ENCODE measurements at places on chromosomes 4 and X. TPM values are rescaled to one million over a fixed set of nuclear protein-coding genes. Genes with fewer than 3 reads are reported as not detected.

- H3K36me3 ChIP-seq: no peaks in the 10 kb centered on the region
- no peak for DNase-seq
- H3K4me1 ChIP-seq: no peaks in the 10 kb centered on the region
- no peak overlapping the region for H3K4me3 ChIP-seq
Observed at GRCh38 chr4:26237916-26238315, 82.9 kb upstream of the RBPJ start.

GRCh38 chrX:113947548-113947947 lies 636.3 kb upstream of the HTR2C start:
- H3K4me1 ChIP-seq: no peaks in the 10 kb centered on the region
- H3K27me3 ChIP-seq: no peaks in the 10 kb centered on the region
- H3K27ac ChIP-seq: no peak overlapping the region
- H3K4me3 ChIP-seq: no peak overlapping the region
- DNase-seq: no peak

GRCh38 chr4:1252928-1253492 lies 4.1 kb upstream of the CTBP1 start:
- H3K27ac ChIP-seq: no peak overlapping the region
- DNase-seq: no peak
- no peaks in the 10 kb centered on the region for H3K36me3 ChIP-seq

DNA sequence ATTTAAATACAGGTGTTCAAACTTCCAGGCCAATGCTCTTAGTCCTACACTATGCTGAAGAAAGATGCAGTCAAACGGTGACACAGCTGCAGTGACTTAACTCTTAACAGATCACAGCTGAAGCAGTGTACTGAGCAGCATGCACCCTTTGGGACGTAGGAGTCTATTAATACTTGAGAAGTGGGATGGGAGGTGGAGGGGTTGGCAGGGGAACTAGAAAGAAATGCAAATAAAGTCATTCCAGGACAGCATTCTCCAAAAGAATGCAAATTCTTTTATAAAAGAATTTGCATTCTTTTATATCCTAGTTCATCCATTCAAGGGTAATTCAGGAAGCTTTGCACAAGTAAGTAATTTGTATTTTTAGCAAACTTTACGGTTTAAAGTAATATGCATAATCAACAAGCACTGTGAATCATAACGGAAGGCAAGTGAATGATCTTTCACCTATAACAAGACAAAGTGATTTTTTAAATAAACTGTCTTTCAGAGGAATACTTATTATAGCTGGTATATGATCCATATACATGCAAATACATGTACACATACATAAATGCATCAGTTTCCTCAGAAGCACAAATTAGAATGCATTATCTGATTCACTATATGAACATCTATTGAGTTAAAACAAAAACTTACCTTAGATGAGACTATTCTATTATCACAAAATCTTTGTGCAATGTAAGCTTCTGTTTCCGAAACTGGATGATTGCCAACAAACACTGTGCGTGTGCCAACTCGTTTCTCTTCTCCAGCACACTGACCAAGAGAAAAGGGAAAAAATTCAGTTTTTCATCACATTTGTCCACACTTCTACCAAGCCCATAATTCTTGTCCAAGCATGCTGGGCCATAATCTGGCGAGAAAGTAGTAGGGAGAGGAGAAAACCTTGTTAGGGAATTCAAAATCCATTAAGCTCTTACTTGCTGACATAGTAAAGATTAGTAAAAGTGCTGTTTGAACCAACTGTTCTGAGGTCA lies 106.5 kb downstream of the ATP11C start:
- no peak overlapping the region for H3K4me3 ChIP-seq
- no peak overlapping the region for H3K27ac ChIP-seq
- H3K36me3 ChIP-seq: no peaks in the 10 kb centered on the region
- DNase-seq: peak; percentile 4
- no peaks in the 10 kb centered on the region for H3K4me1 ChIP-seq
- H3K27me3 ChIP-seq: no peaks in the 10 kb centered on the region

DNA sequence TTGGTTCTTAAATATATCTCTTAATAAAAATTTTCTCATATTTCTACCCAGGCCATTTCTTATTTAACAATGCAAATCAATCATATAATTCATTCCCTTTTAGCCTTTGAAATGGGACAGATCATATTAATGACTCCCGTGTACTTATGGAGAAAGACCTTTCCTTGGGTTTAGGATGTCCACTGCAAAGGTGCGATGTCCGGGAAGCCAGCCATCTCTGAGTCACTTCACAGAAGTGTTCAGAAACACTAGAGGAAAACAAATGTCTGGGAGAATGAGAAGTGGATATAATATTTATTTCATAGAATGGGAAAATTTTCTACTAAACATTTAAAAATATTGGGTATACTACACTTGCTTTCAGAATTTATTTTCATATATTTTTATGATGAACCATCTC lies 15.3 kb downstream of the INTU start:
- no peaks in the 10 kb centered on the region for H3K4me1 ChIP-seq
- no peak overlapping the region for H3K27ac ChIP-seq
- no peaks in the 10 kb centered on the region for H3K36me3 ChIP-seq
- no peak for DNase-seq

Gene CNGA1
- total RNA-seq: 5.7 TPM

Gene CCDC160
- 2.5 TPM for total RNA-seq

DNA sequence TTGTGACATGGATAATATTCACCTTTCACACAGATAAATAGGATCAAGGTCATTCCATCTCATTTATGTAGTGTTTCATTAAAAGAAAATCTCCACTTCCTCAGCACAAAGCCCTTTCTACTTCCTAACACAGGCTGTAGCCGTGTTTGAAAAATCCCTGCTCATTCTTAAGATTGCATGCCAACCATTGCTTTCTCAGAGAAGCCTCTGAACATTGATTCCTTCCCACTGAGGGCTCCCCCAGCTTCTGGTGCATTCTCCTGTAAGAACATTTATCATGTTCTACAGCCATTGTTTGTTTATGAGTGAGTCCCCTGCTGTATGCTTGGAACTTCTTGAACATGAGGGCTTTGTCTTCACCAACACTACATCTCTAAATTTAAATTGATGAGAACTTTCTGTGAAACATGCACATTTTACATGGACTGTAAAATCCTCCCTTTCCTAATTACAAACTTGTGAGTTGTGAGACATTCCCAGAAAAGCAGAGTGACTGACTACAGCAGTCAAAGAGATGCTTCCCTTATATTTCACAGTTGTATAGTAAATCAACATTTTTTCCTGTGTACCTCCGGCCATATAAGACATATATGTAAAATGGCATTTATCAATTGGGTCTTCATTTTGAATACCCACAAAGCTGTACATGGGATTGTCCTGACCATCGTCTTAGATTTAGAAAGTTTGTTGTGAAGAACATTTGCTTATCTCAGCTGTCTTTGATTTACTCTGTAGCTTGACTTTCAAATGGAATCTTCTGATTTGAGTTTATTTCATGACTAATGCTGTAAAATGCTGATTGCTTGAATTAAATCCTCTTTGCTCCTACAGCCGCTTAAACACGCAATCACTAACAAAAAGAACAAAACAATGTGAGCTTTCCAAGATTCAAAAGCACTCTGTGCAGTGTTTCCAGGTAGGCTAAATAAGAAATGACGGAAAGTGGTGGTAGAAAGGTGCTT lies 600.5 kb upstream of the SLIT2 start:
- H3K27me3 ChIP-seq: no peaks in the 10 kb centered on the region
- H3K36me3 ChIP-seq: no peaks in the 10 kb centered on the region
- H3K4me3 ChIP-seq: no peak overlapping the region
- H3K27ac ChIP-seq: no peak overlapping the region
- DNase-seq: no peak
- no peaks in the 10 kb centered on the region for H3K4me1 ChIP-seq

Gene TCEAL7
- total RNA-seq: 6.2 TPM

GRCh38 chr4:169925678-169926077 lies 100.5 kb downstream of the MFAP3L start:
- H3K27me3 ChIP-seq: no peaks in the 10 kb centered on the region
- H3K4me3 ChIP-seq: no peak overlapping the region
- no peak for DNase-seq
- H3K27ac ChIP-seq: no peak overlapping the region
- H3K4me1 ChIP-seq: no peaks in the 10 kb centered on the region
- H3K36me3 ChIP-seq: no peaks in the 10 kb centered on the region

GRCh38 chr4:173289353-173289727 lies 44.8 kb downstream of the HMGB2 start:
- H3K27me3 ChIP-seq: no peaks in the 10 kb centered on the region
- H3K4me1 ChIP-seq: no peaks in the 10 kb centered on the region
- H3K4me3 ChIP-seq: no peak overlapping the region
- no peaks in the 10 kb centered on the region for H3K36me3 ChIP-seq
- DNase-seq: no peak

- no peak overlapping the region for H3K4me3 ChIP-seq
- no peaks in the 10 kb centered on the region for H3K4me1 ChIP-seq
Observed at GRCh38 chr4:124943938-124944337, 231.4 kb upstream of the ANKRD50 start.

GRCh38 chrX:120653000-120653399 lies 23.1 kb upstream of the C1GALT1C1 start:
- H3K4me3 ChIP-seq: no peak overlapping the region
- H3K36me3 ChIP-seq: no peaks in the 10 kb centered on the region

Gene TRIML2
- not detected for total RNA-seq

GRCh38 chrX:68725756-68726365 lies 78.4 kb downstream of the STARD8 start:
- no peaks in the 10 kb centered on the region for H3K27me3 ChIP-seq
- H3K4me3 ChIP-seq: no peak overlapping the region
- DNase-seq: no peak
- H3K36me3 ChIP-seq: no peaks in the 10 kb centered on the region
- no peaks in the 10 kb centered on the region for H3K4me1 ChIP-seq

GRCh38 chr4:5277079-5277478 lies 225.8 kb downstream of the STK32B start:
- H3K27ac ChIP-seq: no peak overlapping the region
- no peaks in the 10 kb centered on the region for H3K4me1 ChIP-seq
- no peak for DNase-seq
- no peaks in the 10 kb centered on the region for H3K36me3 ChIP-seq
- H3K4me3 ChIP-seq: no peak overlapping the region
